SK-MEL-5 (cell line): ENCODE measurements at places on chromosomes 16 and 17.
A peak's percentile ranks its signal among the peaks of the same experiment; 100 is the strongest.

- DNase-seq, result peak; percentile 48
These were observed 787 bp downstream of the AMDHD2 start for GRCh38 chr16:2520784-2521531.

GRCh38 chr17:48255759-48256158, 148.2 kb downstream of the SNX11 start:
- DNase-seq, result no peak

DNA sequence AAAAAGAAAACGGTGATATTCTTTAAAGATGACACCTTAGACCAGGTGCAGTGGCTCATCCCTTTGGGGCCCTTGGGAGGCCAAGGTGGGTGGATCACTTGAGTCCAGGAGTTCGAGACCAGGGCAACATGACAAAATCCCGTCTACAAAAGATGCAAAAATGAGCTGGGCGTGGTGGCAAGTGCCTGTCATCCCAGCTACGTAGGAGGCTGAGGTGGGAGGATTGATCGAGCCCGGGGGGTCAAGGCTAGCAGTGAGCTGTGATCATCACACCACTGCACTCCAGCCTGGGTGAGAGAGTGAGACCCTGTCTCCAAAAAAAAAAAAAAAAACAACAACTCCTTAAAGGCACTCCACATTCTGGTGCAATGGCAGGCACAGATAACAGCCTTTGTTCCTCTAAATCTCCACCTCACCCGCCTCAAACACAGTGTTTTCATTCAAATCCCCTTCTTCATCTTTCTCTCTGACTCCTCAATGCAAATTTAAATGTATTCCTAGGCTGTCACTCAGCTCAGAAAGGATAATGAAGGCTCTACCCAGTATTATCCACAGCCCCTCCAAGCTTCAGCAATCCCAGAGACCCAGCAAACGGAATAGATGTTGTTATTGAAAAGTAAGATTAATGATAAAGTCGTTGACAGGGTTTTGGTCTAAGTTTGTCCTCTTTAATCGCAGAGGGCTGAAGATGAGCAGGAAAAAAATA, 56.2 kb upstream of the CACNG5 start:
- no peak for DNase-seq

- no peak for DNase-seq
These were observed 1.0 kb downstream of the TACO1 start for GRCh38 chr17:63601439-63602371.

GRCh38 chr16:7765079-7765550, 432.5 kb downstream of the RBFOX1 start:
- no peak for DNase-seq

- DNase-seq, result no peak
These were observed 59.1 kb downstream of the ABCC6 start for GRCh38 chr16:16164243-16164642.

GRCh38 chr16:19517424-19518089, 4.3 kb downstream of the GDE1 start:
- no peak for DNase-seq

DNA sequence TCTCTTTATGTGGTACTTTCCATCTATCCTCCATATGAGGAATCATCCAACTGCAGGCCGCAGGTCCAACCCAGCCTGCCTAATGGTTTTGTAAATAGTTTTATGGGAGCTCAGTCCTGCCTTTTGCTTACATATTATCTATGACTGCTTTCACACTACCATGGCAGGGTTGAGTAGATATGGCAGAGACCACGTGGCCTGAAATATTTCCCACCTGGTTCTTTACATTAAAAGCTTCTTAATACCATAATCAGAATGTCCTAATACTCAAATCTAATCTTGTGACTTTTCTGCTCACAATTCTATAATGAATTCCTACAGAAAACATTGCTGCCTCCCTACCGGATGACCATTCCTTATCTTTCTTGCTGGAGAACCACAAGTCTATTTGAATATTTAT, 71.7 kb downstream of the SHCBP1 start:
- no peak for DNase-seq

- no peak for DNase-seq
These were observed 269.6 kb downstream of the SNX29 start for GRCh38 chr16:12245921-12246720.

DNA sequence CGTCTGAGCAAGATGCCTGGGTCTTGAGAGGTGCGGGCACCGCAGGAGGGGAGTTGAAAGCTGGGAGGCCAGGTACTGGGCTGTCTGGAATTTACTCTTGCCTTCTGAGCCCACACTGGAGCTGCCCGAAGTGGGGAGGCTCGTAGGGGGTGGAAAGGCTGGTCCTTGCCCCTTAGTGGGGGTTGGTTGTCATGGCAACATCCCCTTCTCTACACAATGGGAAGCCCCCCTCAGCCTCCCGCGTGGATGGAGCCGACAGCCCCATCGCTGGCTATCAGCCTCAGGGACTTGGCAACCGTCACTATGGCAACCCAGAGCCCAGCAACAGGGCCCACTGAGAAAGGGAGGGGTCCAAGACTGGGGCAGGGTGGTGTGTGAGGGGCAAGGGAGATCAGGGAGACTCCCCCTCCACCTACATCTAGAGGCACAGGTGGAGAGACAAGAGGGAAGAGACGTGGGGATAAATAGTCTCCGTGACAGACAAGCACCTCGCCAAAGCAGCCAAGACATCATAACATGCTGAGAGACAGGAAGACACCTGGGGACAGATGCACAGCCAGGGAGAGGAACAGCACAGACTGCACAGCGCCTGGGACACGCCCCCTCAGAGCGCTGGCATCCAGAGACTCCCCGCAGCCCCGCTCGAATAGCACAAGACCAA, 5.3 kb upstream of the DNAH2 start:
- peak; percentile 14 for DNase-seq

DNA sequence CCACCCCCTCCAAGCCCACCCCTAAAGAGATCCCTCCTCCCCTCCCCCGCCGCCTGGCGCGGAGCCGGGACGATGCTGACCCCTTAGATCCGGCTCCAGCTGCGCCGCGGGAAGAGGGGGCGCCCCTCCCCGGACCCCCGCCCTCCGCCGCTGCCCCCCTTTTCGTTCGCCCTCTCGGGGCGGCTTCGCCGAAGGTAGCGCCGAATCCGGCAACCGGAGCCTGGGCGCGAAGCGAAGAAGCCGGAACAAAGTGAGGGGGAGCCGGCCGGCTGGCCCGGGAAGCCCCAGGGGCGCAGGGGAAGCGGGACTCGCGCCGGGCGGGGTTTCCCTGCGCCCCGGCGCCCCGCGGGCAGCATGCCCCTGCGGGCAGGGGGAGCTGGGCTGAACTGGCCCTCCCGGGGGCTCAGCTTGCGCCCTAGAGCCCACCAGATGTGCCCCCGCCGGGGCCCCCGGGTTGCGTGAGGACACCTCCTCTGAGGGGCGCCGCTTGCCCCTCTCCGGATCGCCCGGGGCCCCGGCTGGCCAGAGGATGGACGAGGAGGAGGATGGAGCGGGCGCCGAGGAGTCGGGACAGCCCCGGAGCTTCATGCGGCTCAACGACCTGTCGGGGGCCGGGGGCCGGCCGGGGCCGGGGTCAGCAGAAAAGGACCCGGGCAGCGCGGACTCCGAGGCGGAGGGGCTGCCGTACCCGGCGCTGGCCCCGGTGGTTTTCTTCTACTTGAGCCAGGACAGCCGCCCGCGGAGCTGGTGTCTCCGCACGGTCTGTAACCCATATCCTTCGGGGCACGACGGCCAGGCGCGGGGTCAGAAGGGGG, 623 bp downstream of the CACNA1G start:
- DNase-seq, result no peak

DNA sequence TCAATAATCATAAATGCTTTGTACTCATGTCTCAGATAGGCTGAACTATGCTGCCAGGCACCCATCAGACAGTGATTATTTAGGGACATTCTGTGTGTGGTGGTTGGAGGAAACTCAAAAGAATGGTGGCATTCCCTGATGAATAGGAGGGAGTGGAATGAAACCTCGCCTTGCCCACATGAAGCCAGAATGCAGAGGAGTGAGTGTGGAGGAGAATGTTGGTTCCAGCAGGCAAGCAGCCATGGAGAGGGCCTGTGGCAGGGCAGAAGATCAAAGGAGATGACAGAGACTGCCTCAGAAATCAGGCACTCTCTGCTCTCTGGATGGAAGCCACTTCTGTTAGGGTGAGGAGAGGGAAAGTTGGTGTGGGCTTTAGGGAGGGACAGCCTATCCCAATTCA, 22.5 kb downstream of the KCTD19 start:
- no peak for DNase-seq

- DNase-seq, result no peak
These were observed 29.8 kb downstream of the STAT3 start for GRCh38 chr17:42358434-42358833.

DNA sequence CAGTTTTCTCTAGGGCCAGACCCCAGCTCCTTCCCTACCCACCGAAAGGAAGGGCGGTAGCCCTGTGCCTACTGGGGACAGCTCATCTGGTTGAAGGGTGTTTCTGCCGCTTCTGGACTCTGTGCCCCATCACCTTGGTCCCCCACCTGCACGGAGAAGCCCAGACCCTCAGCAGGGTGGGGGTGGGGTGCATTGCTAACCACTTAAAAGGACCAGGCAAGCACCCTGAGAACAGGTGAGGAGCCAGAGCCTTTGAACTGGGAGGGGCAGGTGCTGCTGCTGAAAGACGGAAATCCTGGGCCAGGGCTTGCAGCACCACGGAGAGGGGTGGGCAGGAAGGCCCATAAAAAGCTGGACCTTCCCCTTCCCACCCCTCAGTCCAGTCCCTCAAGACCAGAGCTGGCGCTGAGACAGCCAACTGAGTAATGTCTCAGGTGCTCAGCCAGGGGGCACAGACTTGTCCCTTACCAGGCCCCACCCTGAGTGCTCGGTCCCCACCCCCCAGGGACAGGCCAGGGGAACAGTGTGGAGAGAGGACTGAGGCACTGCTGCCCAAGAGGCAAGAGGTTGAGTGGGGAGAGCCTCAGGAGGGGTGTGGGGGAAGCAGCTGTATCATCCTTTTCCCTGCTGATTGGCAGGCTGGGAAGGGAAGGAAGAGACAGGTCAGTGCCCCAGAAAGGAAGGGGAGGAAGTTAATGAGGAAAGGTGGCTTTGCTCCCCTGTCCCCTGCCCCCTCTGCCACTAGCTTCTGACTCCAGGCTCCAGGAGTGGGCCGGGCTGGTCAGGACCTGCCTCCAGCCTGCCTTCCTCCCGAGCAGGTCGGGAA, 10.9 kb upstream of the SP2 start:
- DNase-seq, result no peak

DNA sequence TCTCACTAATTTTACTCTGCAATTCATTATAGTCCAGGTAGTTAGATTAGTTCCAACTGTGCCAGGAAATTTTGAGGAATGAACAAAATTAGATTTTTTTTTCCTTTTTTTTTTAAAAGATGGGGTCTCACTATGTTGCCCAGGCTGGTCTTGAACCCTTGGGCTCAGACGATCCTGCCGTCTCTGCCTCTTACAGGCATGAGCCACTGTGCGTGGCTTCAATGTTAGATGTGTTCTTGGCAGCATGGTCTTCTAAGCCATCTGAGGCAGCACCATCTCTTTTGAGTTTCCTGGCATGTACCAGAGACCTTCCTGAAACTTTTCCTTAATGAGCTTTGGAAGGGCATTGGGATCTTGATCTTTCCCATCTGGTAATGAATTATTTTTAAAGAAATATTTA, 2.6 kb upstream of the AHSP start:
- no peak for DNase-seq

GRCh38 chr16:75552951-75553350, 3.1 kb downstream of the TMEM231 start:
- no peak for DNase-seq

- DNase-seq, result no peak
These were observed 16.5 kb downstream of the TSPOAP1 start for GRCh38 chr17:58312021-58312630.

GRCh38 chr16:19123535-19124178, 9.9 kb downstream of the ITPRIPL2 start:
- DNase-seq, result no peak

GRCh38 chr16:50550035-50550434, 1.8 kb downstream of the NKD1 start:
- no peak for DNase-seq

- DNase-seq, result no peak
These were observed 85.6 kb upstream of the NETO2 start for GRCh38 chr16:47229053-47230050.

DNA sequence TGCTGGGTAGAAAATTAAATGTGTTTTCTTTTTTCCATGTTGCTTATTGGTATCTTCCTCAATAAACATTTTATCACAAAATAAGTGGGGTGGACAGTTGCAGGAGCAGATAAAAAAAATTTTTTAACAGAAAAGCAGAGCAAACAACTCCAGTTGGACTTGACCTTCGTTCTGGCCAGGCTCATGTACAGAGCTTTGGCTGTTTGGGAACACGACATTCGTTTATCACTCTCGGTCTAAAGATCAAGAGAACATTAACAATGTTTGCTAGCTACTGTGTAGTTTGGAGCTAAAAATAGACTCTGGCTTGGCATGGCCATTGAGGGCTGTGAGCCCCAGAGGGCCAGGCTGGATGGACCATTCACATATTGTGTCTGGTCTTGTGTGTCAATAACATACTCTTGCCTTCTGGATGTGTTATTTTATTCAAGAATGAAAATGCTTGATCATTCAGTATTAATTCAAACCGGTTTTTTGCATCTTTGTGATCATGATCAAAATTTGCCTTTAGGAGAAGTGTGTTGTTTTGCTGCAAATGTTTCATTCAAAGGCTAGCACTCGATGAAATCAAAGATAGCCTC, 56.6 kb downstream of the TMEM186 start:
- DNase-seq, result no peak

DNA sequence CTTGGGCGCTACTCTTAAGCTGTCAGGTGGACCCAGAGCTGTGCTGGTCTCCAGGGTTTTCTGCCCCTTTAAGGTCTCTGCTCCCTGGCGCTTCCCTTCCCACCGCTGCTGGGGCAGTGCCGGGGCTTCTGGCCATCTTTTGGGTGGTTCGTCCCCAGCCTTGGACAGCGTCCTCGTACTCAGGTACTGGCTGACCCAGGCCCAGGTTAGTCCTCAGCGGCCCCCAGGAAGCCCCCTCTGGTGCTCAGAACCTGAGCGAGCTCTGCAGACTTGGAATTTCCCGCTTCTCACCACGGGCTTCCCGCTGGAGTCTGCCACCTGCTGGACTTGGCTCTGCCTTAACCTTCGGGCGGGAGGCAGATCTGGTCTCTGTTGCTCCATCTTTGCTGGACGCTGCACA, 94.1 kb upstream of the ZNF750 start:
- DNase-seq, result no peak

GRCh38 chr17:39357488-39357887, 43.9 kb downstream of the FBXL20 start:
- DNase-seq, result no peak

- DNase-seq, result no peak
These were observed 181.9 kb upstream of the ZNF469 start for GRCh38 chr16:88200896-88201185.
